ENCODE measurements at places on chromosomes 12 and 14.

- peak; percentile 76 for DNase-seq
These were observed at the start of gene RDH5 for GRCh38 chr12:55720071-55720564. Gene RDH5, plus strand, starts transcription at chr12:55720393. Its CDS starts 792 bp downstream, at chr12:55721185.

DNA sequence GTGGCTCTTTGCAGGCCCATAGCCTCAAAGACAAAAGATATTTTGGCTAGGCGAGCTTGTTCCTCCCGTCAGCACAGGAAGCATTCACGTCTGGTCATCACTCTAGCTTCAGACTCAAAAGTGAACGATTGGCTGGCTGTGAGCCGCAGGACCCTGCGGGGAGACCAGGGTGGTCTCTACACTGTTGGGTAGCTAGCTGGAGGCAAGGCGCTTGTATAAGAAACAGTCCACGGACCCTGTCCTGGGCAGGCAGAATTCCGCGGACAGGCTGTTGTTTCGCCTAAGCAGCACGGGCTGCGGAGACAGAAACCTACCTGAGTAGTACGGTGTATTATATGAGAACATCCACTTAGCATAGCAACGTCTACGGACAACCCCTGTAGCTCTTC is 29.6 kb downstream of the WBP11 start:
- DNase-seq, result peak; percentile 63

DNA sequence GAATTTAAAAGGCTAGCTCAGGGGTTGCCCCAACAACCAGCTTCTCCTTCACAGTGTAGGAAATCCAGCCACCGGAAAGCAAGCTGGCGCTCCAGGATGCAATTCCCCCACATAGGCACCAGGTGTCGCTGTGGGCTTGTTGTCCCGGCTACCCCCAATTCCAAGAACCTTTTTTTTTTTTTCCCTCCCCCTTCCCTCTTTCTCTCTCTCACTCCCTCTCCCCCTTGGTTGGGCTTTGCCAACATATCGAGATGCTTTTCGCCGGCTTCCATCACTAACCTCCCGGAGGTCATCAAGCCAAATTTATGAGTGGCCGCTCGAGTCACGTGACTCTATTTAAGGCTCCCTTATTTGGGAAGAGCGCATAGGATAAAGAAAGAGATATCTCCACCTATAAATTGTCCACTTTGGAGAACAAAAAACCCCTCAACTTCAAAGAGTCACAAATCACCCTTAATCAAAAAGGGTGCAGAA is at the start of gene HOXC5:
HOXC5 (plus strand) TSS at position 424 of the 474 bp plus-strand sequence. CDS start 73 bp downstream, outside the sequence.
- no peak for DNase-seq

DNA sequence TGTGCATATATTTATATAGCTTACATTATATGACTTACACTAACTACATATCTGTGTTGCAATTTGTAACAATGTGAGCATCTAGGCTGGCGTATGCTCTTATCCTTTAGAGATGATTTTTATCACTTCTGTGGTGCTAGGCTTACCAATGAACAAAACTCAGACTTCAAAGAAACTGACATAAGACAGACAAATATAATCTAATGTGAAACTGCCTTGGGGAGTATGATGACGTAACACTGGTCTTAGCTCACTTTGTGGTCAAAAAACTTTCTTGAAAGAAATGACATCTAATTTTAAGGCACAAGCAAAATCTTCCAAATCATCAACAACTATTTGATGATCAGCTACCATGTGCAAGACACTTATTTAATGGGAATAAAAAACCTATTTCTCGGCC is 50.0 kb downstream of the SOX5 start:
- no peak for DNase-seq

GRCh38 chr12:53483225-53483978 is 15.9 kb downstream of the MAP3K12 start:
- no peak for DNase-seq

- no peak for DNase-seq
These were observed 6.4 kb downstream of the ERP27 start for GRCh38 chr12:14931791-14932560.

GRCh38 chr12:18443768-18444437 is 182.6 kb downstream of the PIK3C2G start:
- no peak for DNase-seq

- DNase-seq, result no peak
These were observed 25.9 kb downstream of the CEP83 start for GRCh38 chr12:94433744-94434143.

DNA sequence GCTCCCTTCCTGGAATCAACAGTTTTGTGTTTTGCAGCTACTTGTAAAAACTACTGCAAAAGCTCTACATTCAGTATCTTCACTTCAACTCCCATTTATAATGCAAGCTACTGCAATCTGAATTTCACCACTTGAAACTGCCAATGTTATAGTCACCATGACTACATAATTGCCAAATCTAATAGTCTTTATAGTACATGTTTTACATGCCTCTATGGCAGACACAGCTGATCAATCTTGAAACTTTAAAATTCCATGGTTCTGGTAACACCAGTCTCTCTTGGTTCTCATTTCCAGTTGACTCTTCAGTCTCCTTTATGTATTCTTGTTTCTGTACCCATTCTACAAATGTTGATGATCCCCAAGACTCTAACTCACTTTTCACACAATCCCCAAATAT is 185.9 kb downstream of the MED13L start:
- DNase-seq, result no peak

- DNase-seq, result no peak
These were observed 6.1 kb upstream of the AAAS start for GRCh38 chr12:53327435-53328042.

GRCh38 chr14:76193696-76194095 is 42.0 kb downstream of the GPATCH2L start:
- DNase-seq, result no peak

- no peak for DNase-seq
These were observed 274.2 kb downstream of the PDZRN4 start for GRCh38 chr12:41462312-41462711.

DNA sequence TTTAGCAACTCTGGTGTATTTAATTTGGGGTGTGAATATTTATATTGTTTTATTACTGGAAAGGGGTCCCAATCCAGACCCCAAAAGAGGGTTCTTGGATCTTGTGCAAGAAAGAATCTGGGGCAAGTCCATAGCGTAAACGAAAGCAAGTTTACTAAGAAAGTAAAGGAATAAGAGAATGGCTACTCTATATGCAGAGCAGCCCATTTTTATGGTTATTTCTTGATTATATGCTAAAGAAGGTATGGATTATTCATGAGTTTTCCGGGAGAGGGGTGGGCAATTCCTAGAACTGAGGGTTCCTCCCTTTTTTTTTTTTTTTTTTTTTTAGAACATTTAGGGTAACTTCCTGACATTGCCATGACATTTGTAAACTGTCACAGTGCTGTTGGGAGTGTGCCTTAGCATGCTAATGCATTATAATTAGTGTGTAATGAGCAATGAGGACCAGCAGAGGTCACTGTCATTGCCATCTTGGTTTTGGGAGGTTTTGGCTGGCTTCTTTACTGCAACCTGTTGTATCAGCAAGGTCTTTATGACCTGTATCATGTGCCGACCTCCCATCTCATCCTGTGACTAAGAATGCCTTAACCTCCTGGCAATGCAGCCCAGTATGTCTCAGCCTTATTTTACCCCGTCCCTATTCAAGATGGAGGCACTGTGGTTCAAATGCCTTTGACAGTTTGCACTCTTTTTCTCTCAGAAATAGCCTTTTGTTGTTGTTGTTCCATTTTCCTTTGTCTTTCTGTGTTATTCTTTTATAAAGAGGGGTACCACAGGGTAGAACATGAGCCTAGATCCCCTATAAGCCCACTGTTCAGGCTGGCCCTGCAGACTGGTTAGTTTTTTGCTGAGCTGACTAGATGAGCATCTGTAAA is 75.5 kb upstream of the DCD start:
- no peak for DNase-seq

DNA sequence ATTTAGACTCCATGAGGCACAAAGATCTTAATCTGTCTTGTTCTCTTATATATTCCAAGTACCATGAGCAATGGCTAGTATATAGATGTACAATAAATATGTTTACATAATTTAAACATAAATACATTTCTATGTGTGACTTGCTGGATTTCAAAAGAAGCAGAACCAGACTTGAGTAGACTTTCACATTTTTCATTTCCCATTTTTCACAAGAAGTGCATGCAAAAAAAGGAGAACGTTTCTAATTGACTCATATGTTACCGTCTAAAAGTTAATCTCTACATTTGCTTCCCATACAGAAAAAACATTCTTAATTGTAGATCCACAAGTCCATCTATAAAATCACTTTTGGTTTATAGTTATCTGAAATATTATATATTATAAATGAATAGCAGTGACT is 256.5 kb upstream of the USP15 start:
- DNase-seq, result no peak

Data from right lobe of liver (tissue), 6 donors.